ENCODE measurements at places on chromosomes 13 and 19. TPM values are rescaled to one million over a fixed set of nuclear protein-coding genes. Genes with fewer than 3 reads are reported as not detected.

ZNF723 gene
- total RNA-seq: not detected

GRCh38 chr13:28319528-28319927, 175.4 kb downstream of the FLT1 start:
- no peak for DNase-seq

DNA sequence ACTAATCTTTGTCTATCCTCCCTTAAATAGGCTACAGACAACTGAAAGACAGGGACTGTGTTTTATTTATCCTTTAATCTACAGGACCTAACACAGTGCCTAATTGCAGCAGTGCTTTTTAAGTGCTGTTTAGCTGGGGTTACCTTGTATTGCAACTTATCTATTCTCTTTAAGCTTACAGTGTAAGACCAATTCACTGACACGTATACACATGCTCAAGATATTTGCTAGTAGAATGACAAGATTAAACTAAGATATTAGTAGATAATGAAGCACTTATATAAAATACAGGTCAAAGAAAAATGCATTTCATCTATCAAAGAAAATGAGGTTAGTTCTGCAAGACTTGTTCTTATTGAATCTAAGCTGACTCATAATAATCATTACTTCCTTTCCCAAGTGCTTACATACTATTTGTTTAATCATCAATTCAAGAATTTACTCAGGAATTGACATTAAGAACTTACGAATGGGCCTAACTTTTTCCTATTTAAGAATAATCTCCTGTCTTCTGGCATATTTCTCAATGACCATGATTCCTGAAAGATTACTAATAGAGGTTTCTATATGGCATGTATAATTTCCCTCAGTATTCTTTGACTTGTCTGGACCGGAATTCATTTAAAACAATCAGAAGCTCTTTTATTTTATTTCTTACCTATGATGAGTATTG, 75.8 kb upstream of the MAB21L1 start:
- no peak for DNase-seq

DNA sequence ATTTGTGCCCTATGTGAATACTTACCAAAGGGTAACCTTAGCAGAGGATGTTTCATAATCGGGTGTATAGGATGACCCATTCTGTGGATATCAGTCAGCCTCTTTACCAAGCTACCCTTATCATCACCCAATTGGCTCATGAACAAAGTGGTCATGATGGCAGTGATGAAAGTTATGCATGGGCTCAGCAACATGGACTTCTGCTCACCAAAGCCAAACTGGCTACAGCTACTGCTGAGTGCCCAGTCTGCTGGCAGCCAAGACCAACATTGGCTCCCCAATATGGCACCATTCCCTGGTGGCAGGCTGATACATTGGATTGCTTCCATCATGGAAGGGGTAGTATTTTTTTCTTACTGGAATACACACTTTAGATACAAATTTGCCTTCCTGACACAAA, 5.7 kb upstream of the ZNF461 start:
- DNase-seq: no peak

GRCh38 chr19:18342090-18342632, 1.8 kb downstream of the PGPEP1 start:
- DNase-seq: no peak

DNA sequence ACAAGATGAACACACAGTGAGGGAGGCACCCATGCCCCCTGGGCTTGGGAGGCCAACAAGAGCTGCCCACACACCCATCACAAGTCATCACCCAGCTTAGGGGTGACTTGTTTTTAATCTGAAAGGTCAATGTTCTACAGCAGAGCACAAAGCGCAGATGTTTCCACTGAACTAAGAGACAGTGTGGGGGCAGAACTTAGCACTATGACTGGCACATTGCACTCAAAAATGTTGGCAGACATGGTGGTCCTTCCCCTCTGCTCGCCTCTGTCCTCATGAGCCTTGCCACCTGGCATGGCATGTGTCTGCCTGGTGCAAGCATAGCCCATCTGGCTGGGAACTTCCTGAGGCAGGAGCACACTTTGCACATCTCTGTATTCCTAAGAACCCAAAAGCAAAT, 81.4 kb upstream of the ZNF98 start:
- DNase-seq: no peak

All from NCI-H460 (cell line).